ENCODE measurements at places on chromosomes 2 and 18.

DNA sequence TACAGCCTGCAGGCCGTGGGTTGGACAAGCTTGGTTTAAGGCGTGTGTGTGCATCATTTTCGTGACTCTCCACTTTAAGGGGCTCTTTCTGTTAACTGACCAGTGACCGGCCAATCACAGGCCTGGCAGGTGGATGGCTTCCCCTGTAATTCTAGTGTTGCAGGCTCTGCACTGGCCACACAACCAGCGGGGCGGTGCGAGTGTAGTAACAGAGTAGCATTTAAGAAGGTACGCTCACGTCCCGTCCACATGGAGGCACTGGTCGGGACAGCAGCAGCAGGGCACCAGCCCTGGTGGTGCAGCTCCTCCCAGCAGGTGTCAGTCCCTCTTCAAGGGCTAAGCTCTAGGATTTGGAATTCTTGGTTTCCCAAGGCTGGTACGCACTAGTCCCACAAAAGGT lies 8.0 kb upstream of the ANO7 start:
- DNase-seq, result no peak

GRCh38 chr2:79901161-79901560 lies 388.3 kb downstream of the CTNNA2 start:
- DNase-seq, result no peak

GRCh38 chr2:230908595-230909191 lies 16.3 kb downstream of the GPR55 start:
- peak; percentile 72 for DNase-seq

GRCh38 chr2:166464187-166464586 lies 29.9 kb downstream of the SCN7A start:
- DNase-seq, result no peak

DNA sequence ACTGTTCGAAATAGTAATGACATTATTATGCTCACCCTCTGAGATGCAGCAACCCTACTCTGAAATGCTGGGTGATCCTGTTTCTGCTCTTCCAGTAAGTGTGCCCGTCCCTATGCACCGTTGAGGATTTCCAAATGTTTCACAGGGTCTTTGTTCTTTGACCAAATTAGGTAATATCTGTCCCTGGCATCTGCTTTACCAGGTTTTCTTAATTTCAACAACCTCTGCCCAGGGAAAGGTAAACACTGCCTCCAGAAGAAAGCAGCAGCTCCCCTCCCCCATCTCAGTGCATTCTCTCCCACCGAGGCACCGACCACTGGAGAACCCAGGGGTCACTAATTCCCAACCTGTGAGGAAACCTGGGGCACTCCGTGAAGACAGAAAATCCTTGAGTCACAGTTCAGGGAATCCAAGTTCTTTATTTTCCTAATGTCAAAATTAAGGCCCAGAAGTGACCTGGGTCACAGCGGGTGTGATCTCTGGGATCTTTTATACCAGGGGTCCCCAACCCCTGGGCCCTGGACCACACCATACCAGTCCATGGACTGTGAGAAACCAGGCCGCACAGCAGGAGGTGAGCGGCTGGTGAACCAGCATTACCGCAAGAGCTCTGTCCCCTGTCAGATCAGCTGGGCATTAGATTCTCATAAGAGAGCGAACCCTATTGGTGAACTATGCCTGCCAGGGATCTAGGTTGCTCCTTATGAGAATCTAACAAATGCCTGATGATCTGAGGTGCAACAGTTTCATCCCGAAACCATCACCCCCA lies 1.2 kb upstream of the GRB14 start:
- DNase-seq, result no peak

DNA sequence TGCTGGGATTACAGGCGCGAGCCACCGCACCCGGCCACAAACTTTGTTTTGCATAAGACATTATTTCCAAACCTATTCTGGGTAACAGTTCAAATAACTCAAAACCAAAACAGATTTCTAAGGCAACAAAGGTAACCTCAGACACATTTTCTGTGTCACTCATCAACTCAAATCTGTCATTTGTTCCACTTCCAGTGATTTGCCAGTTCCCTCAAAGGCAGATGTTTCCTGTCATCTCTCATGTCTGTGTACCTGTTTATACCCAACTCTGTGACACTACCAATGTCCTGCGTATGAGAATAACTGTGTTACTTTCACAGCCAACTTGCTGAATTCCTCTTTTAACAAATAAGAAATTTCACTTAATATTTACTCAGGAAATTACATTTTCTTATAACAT lies 54.4 kb downstream of the SCN3A start:
- DNase-seq, result no peak

DNA sequence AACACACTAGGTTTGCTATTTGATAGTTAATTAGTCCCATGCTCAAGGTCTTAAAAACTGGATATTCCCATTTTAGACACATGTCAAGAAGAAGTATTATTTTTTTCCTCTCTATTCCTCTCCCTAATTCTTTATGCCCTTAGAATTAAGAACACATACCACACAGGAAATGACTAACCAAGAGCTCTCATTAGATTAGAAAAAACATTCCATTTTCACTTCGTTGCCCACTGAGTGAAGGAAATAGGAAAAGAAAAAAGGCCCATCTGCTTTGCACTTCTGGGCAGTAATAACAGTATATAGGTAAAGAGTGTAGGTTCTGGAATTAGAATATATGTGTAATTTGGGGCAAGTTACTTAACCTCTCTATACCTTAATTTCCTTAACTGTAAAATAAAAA lies 26.9 kb downstream of the ACADL start:
- DNase-seq, result peak; percentile 6

DNA sequence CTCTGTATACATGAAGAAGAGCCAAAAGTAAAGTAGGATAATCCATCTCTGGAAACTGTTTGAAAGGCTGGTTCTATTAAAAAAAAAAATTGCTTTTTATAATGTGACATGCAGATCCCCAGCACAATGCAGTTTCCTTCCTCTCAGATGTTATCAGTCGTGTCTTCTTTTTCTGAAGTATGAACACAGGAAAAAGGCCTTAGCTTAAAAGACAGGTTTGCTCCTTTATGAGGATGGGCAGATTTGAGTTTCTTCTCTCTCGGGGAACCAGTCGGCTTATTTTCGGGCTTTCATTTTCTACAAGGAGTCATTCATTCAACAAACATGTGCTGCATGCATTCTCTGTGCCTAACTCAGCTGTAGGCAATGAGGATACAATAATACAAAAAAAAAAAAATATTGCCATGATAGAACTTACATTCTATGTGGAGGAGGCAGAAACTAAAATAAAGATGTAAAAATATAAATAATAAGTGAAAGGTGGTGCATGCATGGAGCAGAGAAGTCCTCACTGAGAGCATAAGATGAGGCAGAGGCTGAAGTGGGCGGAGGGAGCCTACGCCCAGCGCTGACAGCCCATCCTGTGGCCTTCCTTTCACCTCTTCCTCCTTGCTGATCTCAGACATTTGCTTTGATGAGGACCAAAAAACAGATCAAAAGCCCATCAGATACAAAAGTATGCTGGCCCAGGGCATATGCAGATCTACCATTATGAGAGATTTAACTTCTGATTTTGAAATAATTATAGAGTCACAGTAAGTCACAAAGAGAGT lies at the start of gene CD226:
CD226 (minus strand) TSS at position 513 of the 773 bp plus-strand sequence; CDS start at position 46, 467 bp downstream.
- no peak for DNase-seq

DNA sequence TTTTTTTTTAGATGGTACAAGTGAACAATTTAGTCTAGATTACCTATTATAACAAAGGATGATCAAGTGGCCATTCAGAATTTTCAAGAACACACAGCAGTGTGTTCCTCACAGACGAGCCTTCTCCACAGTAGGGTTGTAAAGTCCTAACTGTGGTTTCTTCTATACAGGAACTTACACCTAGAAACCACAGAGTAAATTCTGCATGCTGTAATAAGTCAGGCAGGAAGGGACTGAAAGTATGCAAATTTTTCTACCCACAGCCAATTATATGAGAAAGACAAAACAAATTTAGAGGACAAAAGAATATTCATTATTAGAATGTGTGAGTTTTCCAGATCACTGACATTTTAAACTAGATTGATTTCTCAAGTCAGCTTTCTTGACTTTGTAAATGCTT lies 99.5 kb downstream of the RBMS1 start:
- DNase-seq, result no peak

- DNase-seq, result no peak
Observed at GRCh38 chr2:173719471-173719870, 245.7 kb downstream of the SP3 start.

- DNase-seq, result no peak
Observed at GRCh38 chr18:3472681-3473544, 22.9 kb downstream of the TGIF1 start.

DNA sequence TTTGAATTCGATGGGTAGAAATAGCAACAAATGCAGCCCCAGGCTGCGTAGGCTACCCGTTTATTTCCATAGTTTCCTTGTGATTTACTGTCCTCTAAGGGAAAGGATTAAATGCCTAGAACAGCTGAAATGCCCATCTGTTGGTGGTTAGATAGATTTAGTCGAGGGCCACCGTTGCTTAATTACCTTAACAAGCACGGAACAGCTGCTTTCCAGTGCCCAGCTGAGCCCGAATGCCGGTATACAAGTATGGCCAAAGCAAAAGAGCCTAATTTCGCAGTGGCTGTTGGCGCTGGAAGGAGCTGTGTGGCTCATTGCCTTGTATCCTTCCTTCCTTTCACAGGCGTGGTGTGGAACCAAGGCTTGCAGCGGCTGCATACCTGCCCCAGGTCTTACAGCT lies 109.1 kb downstream of the CABLES1 start:
- DNase-seq, result no peak

GRCh38 chr18:46171331-46171730 lies 67.1 kb downstream of the HAUS1 start:
- DNase-seq, result no peak

- no peak for DNase-seq
Observed at GRCh38 chr2:226669905-226670304, 129.7 kb downstream of the IRS1 start.

DNA sequence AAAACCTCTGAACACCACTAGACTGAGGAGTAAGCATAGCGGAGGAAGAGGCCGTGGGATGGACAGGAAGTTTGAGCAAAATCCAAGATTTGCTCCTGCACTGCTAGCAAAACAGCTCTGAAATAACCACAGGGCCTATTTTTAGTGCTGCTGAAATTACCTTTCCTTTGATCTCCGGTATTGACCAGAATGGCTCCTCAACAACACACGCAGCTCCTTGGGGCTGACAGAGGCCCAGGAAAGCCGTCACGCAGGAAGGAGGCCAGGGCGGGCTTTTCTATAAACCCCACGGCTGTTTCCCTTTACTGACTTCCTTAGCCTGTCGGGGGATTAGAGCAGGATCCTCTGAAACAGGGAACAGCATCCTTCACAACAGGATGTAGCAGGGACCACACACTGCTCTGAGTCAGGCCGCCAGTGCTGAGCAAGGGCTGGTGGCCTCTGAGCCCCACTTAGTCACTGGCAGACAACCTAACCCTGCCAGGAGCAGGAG lies 80.8 kb upstream of the LCLAT1 start:
- DNase-seq, result peak; percentile 42

DNA sequence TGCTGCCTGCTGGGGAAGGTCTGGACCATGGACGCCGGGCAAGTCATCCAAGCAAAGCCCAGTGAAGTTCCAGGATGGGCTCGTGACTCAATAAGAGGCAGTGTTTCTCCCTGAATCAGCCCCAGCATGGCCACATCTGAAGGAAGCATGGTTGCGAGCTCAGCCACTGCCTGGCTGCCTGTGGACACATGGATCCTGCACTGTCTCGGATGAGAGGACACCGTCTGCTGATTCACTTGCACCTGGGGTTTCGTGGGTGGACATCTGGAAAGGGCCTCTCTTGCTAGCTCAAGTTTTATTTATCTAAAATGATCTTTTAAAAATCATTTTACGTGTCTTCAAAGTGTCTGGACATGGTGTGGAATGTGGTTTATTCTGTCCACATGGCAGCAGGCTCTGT lies 224.8 kb upstream of the FN1 start:
- peak; percentile 74 for DNase-seq

DNA sequence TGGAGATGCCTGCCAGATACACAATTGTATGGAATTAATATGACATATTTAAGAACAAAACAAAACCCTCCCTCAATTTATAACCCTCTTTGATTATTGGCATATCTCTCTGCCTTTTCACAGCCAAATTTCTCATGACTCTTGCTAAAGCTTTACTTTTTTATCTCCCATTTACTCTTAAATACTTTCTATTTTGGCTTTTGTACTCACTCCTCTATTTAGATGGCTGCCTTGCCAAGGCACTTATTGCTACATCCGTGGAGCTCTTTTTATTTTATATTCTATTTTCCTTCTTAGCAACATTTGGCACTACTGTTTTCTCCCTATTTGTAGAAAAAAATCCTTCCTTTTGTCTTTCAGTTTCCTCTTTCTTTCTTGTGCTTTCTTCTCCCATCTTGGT lies 466.4 kb upstream of the CWC22 start:
- no peak for DNase-seq

DNA sequence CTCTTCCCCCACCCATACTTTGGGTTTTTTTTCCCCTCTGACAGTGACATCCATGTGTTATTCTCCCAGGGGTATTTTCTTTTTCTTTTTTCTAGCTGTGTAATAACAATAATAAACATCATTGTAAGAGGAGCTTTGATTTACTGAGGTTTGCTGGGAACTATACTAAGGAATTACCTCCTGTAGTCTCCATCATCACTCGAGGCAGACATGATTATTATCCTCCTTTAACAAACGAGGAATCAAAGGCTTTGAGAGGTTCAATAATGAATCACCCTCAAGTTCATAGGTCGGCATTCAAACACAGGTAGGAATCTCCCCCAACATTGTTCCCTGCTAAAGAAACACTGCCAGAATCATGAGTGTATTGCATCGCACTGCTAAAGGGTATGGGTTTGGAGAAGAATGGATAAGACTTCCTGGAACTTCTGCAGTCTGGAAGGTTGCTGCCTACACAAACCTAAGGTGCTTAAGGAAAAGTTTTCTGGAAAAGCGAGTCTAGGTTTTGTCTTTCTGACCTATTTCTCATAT lies 260.2 kb upstream of the SESTD1 start:
- no peak for DNase-seq

GRCh38 chr2:215904101-215904500 lies 109.2 kb downstream of the MREG start:
- DNase-seq, result peak; percentile 77

DNA sequence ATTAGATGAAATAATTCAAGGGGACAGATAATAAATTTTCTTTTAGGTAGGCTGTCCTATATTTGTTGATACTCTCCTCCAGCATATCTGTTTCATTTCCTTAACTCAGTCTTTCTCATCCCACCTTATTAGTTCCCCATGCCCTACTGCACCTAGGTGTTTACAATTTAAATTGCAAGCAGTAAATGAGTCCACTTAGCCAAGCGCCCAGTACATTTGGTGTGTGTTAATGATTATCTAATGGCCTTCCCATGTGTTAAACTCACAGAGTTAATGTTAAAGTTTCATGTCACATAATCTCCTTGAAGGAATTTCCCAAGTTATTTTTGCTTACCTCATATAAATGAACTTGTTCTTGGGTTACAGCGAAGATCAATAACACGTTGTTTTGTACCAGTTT lies 31.2 kb downstream of the ITGB6 start:
- DNase-seq, result no peak

GRCh38 chr2:10918661-10919409 lies 7.1 kb downstream of the KCNF1 start:
- DNase-seq, result no peak

Measured in GM03348 (cell line).